NCI-H2107 (cell line): ENCODE measurements at places on chromosomes 5 and 9.
A peak's percentile ranks its signal among the peaks of the same experiment; 100 is the strongest.

DNA sequence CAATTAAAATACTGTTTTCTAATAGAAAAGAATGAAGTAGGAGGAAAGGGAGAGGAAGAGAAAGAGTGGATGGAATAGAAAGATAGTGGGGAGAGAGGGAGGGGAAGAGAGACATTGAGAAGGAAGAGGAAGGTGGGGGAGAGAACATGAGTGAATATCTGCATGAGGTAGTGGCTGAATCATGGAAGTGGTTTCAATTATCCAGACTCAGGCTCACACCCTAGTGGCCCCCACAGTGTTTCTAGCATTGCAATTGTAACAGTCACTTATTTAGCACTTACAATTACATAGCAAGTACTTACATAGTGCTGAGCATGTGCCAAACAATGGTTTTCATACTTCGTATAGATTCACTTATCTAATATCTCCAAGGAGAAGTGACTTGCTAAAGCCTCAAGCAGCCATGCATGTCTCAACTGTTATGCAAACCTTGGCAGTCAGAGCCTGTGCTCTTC, 72.7 kb downstream of the CAST start:
- DNase-seq, result no peak

- DNase-seq, result no peak
These were observed 202.9 kb upstream of the IER5L start for GRCh38 chr9:129380961-129381401.

GRCh38 chr5:124104821-124105220, 592.8 kb downstream of the CSNK1G3 start:
- DNase-seq, result no peak

DNA sequence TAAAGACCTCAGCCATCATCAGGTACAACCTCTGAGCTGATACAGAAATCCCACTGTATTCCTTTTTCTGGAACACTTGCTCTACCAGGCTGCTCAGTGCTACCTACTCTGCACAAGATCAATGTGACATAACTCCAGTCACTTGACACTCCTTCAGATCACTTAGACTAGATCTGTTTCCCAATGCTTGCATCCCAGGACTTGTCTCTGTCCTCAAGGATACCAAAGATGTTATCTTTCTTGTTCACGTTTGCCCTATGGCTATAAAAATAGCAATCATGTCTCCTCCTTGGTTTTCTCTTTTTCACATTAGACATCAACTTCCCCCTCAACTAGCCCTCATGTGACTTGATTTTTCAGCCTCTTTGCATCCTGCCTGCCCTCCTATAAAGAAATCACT, 188.1 kb upstream of the PTGER4 start:
- no peak for DNase-seq

DNA sequence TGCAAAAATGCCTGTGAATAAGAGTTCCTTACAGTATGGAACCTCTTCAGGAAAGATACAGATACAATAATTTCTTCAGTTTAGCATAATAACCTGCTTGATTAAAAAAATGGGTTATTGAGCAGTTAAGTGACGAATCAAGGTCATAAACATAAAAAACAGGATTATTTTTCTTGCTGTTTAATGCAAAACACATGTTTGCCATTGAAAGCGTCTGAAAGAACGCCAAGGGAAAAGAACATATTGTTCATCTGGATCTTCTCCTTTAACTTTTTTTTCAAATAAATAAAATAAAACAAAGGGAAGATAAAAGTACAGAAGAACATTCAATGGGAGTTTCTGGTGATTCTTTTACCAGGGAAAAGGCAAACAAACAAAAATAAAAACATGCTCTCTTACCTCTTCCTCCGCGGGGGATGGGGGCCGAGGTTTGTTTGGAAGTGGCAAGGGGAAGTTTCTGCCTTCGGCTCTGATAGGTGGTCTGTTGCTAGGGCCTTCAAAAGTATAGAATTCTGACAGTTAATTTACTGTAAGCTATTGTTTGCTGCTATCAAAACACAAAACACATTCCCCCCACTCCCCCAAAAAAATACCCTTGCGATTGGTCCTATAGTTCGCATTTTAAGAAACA, 20.1 kb downstream of the C5orf58 start:
- DNase-seq, result no peak

DNA sequence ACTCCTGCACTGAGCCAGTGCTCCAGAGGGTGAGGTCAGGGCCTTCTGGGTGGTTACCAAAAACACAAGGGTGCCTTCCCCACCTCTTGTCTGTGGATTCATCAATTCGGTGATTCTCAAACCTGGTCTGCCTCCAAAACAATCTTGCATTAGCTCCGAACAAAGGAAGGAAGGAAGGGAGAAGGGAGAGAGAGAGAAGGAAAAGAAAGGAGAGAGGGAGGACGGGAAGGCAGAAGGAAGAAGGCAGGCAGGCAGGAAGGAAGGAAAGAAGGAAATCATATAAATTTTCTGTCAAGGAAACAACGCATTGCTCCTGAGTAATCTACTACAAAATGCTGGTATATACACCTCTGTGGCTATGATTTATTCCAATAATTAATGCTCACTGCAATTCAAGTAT, 39.3 kb downstream of the MYO10 start:
- no peak for DNase-seq

- no peak for DNase-seq
These were observed 48.6 kb downstream of the HRH2 start for GRCh38 chr5:175706499-175706898.

GRCh38 chr9:89920951-89921350, 316.1 kb downstream of the GADD45G start:
- DNase-seq, result no peak

GRCh38 chr9:126999315-127000068, 84.9 kb downstream of the RALGPS1 start:
- DNase-seq, result no peak

GRCh38 chr9:117153021-117153420, 261.8 kb downstream of the ASTN2 start:
- DNase-seq, result no peak

DNA sequence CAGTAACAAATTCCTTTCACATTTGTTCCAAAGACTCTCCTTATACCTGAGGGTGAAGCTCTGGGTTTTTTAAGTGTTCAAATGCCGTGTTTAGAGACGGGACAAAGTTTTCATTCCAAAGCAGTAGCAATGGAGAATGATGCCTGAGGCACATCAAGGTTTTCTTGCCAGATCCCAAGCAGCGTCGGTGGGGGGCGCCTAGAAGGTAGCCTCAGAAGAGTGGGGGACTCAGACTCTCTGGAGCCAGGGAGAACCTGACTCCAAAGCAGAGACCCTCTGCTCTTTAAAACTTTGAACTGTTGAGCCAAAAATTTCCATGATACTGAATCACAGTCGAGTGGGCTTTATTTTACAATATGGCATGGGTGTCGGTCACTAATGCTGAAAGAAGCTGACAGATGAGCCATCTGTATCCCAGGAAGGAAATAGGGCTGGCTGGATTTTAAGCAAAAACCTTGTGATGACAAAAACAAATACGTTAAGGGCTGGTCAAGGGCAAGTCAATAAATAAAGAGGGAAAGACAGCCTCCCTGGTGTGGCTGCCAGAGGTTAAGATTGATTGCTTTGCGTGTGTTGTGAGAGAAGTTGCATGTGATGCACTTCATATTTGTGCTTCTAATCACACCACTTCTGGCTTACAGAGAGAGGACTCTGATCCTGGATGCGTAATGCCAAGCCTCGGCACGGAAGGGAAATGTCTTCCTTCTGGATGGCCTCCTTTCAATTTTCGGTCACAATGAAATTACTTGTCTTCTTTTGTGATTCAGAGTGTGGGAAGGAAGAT, 161.1 kb upstream of the EFNA5 start:
- DNase-seq, result no peak

- no peak for DNase-seq
These were observed 55.1 kb upstream of the SH3PXD2B start for GRCh38 chr5:172509405-172509781.

GRCh38 chr5:29720954-29721353, 1472.5 kb upstream of the CDH6 start:
- no peak for DNase-seq

- no peak for DNase-seq
These were observed 107.8 kb upstream of the FAM120A start for GRCh38 chr9:93343663-93344062.

GRCh38 chr5:89733772-89734171, 675.8 kb downstream of the CETN3 start:
- DNase-seq, result no peak

DNA sequence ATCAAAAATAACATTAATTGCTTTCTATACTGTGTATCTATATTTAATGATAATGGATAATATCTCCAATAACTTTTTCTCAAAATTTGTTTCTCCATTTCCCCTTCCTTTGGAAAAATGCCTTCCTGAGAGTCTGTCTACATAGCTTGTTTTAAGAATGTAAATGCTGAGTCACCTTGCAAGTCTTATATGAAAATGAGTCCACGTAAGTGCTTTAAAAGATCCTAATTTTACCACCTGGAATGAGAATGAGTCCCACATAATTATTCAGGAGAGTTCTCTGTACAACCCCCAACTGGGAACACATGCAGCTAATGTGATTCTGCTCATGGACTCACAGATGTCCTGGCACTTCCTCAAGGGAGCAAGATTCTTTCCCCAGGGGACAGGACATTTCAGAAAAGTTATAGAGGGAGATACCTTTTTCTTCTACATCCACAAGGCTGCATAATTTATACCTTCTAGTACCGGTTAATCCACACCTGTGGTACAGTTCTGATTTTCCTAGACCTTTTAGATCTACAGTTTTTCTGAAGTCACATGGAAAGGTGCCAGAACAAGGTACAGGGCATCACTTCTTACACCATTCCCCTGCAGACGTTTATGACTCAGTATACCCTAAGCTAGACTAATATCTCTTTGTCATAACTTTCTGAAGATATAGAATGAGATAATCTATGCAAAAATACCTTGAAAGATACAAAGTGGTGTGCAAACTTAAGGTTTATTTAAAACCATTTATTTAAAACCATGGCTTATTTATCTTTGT, 314.1 kb downstream of the CETN3 start:
- no peak for DNase-seq

GRCh38 chr9:27194401-27195091, 85.5 kb downstream of the TEK start:
- no peak for DNase-seq

- DNase-seq, result no peak
These were observed 13.6 kb upstream of the CXXC5 start for GRCh38 chr5:139634541-139634940.

DNA sequence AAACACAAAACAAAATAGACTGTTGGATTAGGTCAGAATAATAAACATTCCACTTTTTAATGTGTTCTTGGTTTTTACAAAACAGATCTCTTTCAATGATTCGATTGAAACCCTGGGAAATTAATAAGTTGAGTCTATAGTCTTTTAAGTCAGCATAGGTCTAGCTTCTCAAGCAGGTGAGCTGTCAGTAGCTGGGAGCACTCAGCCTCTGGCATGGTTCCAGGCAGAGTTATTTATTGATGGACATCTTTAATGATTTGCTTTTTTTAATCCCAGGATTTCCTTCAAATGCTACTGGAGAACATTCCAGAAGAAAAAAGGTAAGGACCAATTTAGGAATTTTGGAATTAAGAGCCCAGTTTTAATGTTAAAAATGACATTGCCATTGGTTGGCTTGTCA, 241.0 kb downstream of the AOPEP start:
- DNase-seq, result no peak

DNA sequence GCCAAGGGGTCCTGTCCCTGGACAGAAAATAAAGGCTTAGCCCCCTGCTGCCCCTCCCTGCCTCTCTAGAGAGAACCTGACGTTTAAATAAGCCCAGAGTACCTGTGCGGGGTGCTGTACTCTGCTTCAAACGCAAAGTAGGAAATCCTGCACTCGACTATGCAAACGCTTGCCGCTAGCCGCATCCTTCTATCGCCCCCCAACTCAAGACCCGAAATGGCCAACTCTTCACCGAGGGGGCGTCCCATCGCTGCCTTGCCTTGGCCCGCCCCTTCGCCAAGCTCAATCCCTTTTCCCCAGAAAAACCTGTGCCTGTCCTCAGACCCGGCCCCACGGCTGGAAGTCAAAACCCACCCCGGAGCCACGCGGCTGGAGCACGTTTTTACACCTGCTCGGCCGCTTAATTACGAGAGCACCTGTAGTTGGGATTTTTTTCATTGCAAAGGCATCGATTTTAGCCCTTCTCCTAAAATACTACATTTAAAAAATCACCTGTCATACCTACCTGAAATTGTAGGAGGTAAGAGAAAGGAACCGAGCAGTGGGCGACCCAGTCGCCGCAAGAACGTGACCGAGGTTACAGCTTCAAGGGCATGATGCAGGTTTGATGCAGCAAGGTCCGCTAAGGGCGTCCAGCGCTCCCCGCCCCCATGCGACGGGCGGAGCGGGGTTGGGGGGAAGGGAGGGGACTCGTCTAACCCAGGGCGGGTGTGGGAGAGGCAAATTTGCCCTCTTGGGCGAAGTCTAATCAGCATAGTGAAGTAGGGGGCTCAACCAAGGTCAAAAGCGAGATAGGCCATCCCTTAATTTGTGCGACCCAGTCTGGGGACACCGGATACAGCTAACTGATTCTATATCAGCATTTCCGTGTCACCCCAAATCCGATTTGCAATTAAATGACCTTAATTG, 3.5 kb downstream of the ELAVL2 start:
- no peak for DNase-seq

DNA sequence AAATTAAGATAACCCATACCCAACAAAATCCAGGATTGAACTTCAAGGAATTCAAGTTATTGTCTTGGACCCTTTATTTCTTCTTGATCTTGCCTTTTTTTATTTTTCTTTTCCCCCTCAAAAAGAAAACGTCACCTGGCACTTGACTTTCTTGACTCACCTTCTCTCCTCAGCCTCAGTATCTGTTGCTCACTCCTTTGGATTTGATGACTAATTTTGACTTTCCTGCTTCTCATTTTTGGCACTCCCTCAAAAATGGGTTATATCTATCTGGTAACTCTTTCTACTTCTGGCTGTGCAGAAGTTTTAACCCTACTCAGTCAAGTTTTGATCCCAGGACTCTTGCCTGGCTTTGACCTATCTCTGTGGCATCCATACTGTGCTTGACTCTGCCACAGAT, 66.6 kb upstream of the SPATA31D4 start:
- DNase-seq, result no peak

- no peak for DNase-seq
These were observed 236.3 kb upstream of the SEMA6A start for GRCh38 chr5:116810951-116811350.

DNA sequence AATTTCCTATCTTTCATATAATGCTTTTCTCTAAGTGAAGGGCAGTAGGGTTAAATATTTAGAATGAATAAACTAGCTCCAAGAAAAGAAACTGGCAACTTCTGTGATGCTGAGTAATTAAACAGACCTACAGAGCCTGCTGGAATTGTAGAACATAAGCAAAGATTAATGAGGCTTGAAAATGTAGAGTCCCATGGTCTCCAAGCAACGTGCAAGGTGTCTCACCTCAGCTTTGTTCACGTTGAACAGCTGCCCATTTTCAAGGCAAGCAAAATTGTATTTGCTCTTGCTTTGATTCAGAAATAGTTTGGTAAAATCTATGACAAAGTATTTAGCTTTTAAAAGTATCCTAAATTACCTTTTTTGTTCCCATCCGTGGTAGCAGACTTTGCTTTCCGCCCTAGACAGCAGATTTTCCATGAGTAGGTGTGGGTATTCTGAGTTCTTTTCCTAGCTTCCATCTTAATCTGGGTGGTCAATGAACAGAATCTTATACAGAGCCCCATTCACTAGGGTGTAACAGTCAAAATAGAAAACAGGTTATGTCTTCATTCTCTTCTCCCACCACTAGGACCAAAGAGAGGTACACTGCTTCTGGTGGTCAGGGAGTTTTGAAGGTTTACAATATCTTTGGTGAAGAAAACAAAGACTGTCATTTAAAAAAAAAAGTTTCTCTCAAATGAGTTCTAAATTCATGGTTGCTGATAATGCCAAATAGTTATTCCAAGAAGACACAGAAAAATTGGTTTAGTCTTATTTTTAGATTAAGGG, 52.1 kb upstream of the TYRP1 start:
- DNase-seq, result peak; percentile 6
